ENCODE measurements at places on chromosomes 3 and 15.
A peak's percentile ranks its signal among the peaks of the same experiment; 100 is the strongest.

- DNase-seq: peak; percentile 45
Observed at GRCh38 chr3:85567071-85567676, 608.4 kb downstream of the CADM2 start.

DNA sequence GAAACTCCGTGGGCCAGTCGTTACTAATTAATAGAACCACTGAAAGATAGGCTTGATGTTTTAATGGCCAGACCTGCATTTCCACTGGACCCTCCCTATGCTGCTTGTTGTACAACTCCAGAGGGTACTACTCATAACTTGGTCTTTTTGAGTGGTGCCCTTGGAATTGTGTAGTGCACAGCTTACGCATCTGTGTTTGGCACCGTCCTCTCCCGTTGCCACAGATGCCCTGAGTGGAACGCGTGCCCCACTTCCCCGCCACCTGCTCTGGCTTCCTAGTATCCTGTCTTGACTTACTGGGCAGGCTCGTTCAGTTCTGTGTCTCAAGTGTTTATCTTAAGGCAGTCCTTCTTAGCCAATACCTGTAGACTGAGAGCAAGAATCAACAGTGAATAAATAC, 78.7 kb downstream of the USP13 start:
- peak; percentile 53 for DNase-seq

- no peak for DNase-seq
Observed at GRCh38 chr3:187798531-187799530, 53.6 kb upstream of the BCL6 start.

- DNase-seq: no peak
Observed at GRCh38 chr15:59148153-59148833, 43.3 kb downstream of the CCNB2 start.

GRCh38 chr3:4387210-4388204, 79.6 kb downstream of the SUMF1 start:
- DNase-seq: no peak

- peak; percentile 43 for DNase-seq
Observed at GRCh38 chr15:29857221-29857789, 35.0 kb upstream of the TJP1 start.

GRCh38 chr15:63677778-63678177, 80.6 kb downstream of the FBXL22 start:
- DNase-seq: peak; percentile 22

DNA sequence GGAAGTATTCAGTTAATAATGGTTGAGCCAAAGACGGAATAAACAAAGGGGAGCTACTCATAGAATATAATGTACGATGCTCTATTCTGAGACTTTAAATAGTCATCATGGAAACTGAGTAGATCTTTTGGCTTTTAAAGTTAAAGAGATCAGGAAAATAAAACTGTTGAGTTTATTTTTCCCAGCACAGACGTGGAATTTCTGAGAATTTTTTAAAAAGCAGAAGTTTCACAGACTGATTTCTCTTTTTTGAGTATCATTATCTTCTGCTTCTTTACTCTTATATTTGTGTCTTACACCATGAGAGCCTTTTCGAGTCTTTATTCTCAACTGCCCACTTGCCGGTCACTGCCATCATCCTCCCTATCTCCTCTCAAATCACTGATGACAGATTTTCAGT, 13.2 kb downstream of the P2RY14 start:
- DNase-seq: no peak

DNA sequence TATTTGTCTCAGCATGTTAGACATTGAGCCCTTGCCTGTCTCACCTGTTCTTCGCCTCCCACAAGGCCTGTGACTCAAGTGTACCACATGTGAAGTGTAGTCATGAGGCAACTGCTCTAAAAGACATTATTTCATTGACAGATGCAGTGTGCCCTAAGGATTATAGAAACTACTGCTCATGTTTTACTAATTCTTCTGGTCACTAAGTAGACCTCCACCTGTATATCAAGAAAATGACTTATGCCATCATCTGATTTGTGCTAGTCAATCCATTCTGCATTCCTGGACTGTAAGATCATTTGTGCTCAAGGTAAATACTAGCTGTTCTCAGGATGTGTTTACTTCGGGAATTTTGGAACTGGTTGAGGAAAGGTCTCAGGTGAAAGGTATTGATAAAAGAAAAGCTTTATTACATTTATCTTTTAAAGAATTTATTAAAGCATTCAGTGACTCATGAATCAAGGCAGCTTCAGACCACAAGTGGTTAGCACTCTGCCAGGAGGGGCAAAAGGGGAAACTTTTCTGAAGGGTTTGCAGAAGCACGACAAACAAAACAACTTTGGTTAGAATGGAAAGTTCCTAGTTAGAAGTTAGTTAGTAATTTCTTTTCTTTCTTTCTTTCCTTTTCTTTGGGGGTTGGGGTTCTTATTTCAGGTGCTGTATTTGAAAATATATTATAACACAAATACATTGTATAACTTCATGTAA, 465.3 kb upstream of the CBLB start:
- DNase-seq: no peak

- DNase-seq: no peak
Observed at GRCh38 chr3:153291059-153291685, 129.1 kb downstream of the RAP2B start.

DNA sequence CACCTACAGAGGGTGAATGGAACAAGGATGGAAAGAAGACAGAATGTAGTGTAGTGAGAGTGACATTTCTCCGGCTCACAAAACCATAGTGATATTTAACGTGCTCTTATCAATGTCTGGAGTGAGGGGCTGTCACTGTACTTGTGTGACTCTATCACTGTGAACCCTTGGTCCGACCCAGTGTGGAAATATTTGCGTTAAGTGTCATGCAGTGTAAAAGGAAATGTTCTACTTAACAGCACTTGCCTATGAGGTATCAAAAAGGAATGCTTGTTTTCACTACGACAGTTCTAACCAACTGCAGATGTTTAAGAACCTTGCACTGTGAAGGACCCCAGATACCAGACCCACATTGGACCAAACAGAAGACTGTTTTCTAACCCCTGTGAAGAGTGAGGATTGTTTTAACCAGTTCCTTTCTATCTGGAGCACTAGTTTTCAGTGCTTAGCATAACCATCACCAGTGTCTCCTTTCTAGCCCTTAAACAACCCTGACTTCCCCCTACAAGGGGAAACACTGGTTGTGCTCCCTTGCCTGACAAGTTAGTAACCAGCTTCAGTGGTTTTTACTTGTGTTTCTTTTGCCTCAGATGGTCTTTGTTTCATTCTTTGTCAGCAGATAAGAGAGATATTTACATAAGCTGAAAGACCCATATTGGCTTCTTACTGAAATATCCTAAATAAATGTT, 144.7 kb upstream of the ABHD17C start:
- DNase-seq: no peak

- DNase-seq: no peak
Observed at GRCh38 chr3:127426444-127427153, 138.8 kb upstream of the PRR20G start.

DNA sequence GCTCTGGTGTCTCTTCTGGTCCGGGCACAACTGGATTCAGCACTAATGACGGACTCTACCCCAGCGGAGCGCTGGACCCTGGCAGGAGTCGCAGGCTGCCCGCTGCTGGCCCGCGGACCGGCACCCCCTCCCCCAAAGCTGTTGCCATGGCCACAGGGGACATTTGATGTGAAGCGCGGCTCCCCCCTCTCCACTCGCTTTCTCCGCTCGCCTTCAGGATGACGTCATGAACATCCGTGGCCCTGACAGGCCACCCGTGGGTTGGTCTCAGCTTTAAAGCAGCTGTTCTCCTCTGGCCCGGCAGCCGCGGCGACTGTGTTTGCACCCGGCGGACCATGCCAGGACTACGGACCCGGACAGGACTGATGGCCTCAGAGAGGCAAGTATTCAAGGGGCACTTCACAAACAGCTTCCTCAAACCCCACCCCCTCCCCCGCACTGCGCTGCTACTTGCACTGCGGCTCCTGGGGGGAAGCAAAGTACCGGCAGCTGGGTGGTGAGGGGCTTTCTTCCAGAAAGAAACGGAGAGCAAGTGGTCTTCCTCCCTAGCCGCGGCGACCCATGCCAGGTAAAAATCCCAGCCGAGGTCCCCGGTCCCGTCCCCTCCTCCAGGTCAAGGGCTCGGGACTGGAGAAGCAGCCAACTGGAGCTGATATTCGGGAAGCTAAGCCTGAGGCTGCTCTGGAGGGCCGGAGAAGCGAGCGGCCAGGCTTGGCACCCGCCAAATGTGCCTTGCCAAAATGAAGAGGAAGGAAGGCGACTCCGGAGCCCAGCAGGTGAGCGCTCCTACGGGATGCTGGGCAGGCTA, 16.6 kb upstream of the AEN start:
- DNase-seq: no peak

GRCh38 chr3:57755368-57755675, 787 bp upstream of the SLMAP start:
- no peak for DNase-seq

DNA sequence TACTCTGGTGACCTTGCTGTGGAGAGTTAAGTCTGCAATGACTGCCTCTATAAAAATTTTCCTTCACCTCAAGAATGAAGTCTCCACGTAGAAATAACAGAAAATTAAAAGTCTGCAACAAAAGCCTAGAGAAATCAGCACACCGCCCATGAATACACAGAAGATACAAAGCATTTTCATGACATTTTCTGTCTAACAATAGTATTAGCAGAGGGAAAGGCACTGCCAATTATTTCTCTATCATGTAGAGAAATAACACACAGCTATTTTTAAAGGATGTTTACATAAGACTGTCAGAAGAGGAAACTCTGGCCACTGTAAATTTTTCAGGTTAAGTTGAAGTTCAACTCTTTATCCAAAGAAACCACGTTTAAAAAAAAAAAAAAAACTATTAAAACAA, 80.8 kb downstream of the GSK3B start:
- no peak for DNase-seq

- DNase-seq: no peak
Observed at GRCh38 chr15:67118808-67119207, 53.4 kb downstream of the SMAD3 start.

DNA sequence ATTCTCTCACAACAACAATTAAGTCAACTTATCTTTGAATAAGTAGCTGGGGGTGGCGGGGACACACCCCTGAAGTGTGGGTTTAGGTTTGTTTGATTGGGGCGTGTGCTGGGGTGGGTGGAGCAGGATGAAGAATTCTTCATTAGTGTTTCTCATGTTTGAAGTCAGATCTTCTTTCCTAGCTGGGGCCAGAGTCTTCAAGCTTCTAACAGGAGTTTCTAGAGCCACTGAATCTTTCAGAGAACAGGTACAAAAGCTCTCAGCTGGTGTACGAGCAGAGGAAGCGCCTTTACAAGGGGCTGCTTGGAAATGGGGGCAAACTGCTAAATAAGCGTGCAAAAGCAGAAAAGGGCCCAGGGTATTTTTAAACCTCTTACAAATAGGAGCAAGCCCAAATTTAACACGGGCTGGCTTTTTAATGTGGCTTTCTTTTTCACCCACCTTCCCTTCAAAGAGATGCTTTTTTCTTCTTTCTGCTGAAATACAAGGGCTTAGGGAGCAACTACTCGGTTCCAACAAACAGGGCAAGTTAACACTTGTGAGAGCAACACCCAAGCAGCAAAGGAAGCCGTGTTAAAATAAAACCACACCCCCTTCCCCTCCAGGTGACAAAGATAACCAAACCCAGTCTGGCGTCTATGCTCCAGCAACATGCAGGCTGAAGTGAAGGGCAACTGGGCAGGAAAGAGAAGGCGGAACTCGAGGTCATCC, 86.9 kb upstream of the RASGRP1 start:
- DNase-seq: no peak

DNA sequence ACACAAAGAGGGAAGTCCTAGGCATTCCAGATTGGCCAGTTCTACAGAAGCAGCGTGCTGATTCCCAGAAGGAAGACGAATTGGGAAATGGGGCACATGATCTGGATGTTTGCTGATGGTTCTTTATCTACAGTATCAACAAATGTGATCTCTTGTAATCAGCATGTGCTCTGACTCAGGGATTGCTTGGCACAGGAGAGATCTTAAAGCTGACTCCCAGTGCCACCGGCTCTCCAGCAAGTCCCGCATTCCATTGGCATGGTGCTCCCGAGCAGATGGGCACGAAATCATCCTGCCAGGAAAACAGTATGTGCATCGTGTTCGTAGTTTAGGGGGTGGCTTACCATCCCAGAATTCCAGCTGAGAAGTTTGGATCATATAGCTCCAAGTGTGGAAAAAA, 259.9 kb upstream of the NR2F2 start:
- DNase-seq: no peak

- DNase-seq: no peak
Observed at GRCh38 chr3:29153811-29154210, 127.1 kb upstream of the RBMS3 start.

Measured in NCI-H2029 (cell line).